ENCODE measurements at places on chromosomes 5 and 9.
A peak's percentile ranks its signal among the peaks of the same experiment; 100 is the strongest.

GRCh38 chr9:22037954-22038690, 29.0 kb upstream of the CDKN2B start:
- no peak for DNase-seq

DNA sequence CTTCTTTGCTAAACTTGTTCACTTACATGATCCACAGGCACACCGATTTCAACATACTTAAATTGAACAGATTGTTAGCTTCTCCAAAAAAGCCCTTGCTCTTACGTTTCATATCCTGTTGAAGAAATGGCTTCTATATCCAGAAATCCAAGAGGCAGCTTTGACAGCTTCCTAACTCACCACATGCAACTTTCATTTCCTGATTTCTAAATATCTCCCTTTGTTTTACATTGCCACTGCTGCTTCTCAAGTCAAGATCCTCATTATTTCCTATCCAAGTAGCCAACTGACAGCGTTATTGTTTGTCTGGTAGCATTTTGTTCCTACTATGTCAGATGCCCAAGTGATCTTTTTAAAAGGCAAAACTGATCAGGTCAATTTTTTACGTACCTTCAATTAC, 913.2 kb upstream of the TYRP1 start:
- no peak for DNase-seq

- DNase-seq, result no peak
Measured at GRCh38 chr5:2877522-2877921, 126.0 kb upstream of the IRX2 start.

GRCh38 chr5:151023047-151023615, 2.7 kb downstream of the GPX3 start:
- DNase-seq, result no peak

DNA sequence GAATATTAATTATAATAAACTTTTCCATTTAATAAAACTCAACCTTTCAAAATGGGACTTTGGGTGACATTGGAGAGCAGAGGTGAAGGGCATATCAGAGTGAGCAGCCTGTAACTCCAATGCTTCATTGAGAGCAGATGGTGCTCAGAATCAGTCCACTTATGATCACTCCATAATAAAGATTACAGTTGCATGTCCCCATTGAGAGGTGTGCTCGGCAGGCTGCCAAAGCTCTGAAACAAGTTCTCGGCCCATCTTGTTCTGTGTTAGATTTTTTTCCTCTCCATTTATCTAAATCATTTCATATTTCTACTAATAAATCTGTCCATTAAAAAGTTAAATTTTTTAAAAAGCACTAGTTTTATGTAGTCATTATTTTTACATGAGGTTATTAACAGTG, 1786.4 kb upstream of the WWC1 start:
- no peak for DNase-seq

DNA sequence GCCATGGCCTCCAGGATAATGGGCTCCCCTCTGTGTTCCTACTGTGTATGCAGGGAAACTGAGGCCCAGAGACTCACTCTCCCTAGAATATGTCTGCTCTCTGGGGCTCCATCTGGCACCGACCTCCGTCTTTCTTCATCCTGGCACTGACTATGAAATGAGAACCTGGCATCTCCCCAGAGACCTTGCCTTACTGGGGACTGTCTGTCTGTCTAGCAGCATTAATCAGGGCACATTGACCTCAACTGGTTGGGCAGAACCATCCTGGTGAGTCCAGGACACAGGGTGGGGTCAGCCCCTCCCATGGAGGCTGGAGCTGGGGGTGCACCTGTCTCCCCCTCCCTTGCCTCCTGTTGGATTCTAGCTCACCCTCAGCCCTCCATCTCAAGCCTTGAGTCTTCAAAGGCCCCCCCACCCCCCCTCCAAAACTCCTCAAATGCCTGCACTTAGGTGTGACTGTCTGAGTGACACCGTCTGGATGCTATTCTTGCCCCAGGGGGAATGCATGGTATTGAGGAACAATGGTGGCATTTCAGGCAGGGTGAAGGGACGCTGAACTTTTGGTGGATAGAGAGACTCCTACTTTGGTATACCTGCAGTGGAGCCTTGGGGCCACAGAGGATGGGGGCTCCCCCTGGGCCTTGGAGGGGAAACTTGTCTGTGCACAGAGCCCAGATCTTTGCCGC, 12.8 kb upstream of the PITX1 start:
- DNase-seq, result no peak

GRCh38 chr9:87731321-87731720, 5.4 kb downstream of the CTSL start:
- no peak for DNase-seq

DNA sequence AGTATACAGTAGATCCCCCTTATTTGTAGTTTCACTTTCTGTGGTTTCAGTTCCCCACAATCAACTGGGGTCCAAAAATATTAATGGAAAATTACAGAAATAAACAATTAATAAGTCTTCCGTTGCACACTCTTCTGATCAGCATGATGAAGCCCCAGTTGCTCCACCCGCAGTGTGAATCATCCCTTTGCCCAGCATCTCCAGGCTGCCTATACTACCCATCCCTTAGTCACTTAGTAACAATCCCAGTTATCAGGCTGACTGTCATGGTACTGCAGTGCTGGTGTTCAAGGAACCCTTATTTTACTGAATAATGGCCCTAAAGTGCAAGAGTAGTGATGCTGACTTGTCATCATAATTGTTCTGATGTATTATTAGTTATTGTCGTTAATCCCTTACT, 28.9 kb downstream of the SHC3 start:
- no peak for DNase-seq

- no peak for DNase-seq
Measured at GRCh38 chr9:111815285-111816070, 20.7 kb upstream of the SHOC1 start.

DNA sequence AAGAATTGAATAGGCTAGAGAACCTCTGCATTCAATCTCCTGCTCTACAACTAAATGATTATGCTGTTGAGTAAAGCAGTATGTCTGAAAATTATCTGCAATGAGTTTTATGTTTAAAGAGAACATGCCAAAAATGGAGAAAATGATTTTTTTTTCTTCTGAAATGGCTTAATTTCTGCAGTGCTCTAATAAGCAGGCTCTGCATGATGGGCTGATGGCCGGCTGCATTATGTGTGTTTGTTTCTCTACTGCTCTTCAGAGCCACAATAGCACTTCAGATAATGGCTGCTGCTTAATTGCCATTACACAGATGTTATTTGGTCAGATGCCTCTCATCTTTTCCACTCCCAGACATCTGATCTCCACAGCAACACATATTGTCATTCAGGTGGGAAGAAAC, 286.4 kb upstream of the DMAC1 start:
- no peak for DNase-seq

DNA sequence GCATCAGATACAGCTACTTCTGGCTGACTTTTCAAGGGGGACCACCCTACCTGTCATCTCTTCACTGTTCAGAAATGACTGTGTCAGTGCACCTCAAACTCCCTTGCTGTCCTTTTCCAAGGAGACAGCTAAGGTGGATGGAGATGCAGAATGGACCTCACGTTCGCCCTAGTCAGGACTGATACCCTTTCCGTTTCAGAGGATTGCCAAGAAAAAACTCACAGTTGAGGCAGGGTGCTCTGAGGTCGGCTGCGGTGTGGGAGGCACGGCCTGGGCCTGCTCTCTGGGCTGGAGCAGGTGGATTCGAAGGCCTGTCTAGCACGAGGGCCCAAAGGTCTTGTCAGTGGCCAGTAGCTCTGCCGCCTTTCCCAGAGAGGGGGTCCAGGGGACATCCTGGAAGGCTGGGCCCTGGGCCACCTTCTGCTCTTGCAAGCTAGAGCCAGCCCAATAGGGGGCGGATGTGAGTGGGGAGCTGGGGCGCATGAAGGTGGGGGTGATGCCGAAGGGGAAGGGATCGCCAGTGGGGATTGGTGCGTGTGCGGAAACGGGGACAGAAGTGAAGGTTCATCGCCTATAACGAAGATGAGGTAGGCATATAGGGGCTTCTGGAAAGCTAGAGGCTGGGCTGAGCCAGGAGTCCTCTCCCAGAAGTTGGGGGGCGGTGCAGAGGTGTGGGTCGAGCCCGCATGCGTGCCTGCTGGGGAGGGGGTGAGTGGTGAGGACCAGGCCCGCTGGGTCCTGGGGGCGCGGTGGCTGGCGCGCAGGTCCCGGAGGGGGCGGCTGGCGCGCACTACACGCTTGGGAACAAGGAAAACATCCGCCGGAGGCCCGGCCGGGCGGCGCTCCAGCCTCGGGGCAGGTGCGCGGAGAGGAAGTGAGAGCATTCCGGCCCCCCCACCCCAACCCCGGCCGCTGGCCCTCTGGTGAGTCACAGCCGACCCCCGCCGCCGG, 2.5 kb upstream of the MSMP start:
- peak; percentile 67 for DNase-seq

DNA sequence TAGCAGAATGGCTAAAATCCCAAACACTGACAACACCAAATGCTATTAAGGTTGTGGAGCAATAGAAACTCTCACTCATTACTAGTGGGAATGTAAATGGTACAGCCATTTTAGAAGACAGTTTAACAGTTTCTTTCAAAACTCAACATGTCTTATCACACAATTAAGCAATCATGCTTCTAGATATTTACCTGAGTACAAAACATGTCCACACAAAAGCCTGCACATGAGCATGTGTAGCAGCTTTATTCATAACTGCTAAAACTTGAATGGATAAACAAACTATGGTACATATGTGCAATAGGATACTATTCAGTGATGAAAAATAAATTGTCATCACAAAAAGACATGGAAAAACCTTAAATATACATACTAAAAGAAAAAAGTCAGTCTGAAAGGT, 31.5 kb downstream of the SLC25A46 start:
- no peak for DNase-seq

GRCh38 chr5:169742771-169743296, 105.8 kb downstream of the DOCK2 start:
- DNase-seq, result no peak

DNA sequence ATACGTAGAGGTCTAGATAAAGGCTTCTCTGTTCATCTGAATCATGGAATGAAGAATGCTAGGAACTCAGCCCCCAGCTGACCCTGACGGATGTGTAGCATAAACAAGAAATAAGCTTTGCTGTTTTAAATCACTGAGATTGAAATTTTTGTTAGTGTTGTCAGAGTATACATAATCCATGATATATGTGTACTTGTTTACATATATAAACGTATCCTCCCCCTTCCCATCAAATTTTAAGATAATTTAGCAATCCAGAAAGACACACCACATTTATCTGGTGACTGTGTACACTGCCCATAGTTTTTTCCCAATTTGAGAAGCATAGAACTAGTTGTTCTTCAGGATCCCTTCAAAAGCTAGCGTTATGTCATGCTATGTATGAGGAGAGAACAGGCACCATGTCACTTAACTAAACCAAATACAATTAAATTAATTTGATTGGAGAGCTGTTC, 80.8 kb upstream of the OSMR start:
- no peak for DNase-seq

GRCh38 chr9:113509463-113509862, 45.9 kb downstream of the RGS3 start:
- DNase-seq, result no peak

GRCh38 chr9:119195521-119195920, 173.7 kb downstream of the BRINP1 start:
- no peak for DNase-seq

- DNase-seq, result no peak
Measured at GRCh38 chr5:175700991-175701390, 43.1 kb downstream of the HRH2 start.

GRCh38 chr9:98054376-98054951, 2.1 kb upstream of the NANS start:
- no peak for DNase-seq

DNA sequence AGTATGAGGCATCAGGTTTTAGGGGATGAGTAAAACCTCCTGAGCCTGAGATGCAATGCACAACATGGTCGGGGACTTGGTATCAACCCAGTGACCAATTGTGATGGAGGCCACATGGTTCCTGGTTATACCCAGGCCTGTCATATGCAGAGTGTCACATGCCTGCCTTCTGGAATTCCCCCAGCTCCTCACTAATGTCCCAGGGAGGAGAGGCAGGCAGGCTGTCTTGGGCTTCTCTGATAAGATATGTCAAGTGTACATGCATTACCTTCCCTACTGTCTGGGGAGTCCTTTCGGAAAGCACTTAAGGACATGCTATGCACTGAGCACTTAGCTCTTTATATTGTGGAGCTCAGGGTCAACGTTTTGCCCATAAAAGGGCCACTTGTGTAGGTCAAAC, 14.2 kb upstream of the PALM2AKAP2 start:
- no peak for DNase-seq

- DNase-seq, result no peak
Measured at GRCh38 chr5:98492258-98492657, 281.2 kb upstream of the RGMB start.

- DNase-seq, result no peak
Measured at GRCh38 chr5:127650022-127650421, 1.1 kb downstream of the CTXN3 start.

DNA sequence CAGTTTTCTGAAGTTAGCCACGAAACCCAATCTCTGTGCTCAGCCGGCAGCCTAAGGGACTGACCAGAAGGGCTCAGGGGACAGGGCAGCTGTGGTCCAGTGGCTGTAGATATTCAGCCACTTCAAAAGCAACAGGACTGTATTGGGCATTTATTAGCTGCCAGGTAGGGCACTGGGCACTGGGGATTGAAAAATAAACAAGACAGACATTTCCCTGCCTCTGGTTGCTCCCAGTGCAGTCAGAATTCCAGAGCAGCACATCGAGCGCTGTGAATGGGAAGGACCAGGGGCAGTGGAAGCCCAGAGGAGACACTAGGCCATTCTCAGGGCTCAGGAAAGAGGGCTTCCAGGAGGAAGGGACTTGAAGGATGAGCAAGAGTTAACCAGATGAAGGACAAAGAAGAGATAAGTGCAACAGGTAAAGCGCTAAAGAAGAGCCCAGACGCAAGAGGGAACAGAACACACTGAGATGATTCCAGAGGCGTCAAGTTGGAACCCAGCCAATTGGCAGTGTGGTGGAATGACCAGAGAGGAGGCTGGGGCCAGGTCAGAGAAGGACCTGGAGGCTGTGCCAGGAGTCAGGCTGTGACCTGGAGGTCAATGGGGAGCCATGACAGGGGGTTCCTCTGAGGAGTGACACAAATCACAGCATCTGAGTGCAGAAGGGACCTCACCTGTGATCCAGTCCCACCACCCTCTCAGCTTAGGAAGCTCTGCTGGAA, 122.5 kb upstream of the ZNF618 start:
- DNase-seq, result no peak

GRCh38 chr5:56207537-56207936, 25.6 kb downstream of the ANKRD55 start:
- no peak for DNase-seq

DNA sequence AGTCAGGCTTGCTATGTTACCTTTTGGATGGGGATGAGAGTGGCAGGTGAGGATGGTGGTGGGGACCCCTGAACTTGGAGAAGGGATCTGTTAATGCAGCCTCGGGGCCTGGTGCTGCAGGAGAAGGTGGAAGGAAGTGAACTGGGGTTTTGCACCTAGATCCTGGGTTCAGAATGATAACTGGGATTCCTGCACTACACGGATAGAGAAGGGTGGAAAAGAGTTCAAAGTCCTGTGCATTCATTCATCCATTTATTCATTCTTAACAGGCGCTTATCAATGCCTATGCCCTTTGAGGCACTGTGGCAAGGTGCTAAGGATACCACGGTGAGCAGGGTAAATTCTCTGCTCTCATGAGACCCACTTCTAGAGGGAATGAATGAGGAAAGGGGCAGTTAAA, 41.7 kb upstream of the TJP2 start:
- DNase-seq, result no peak

Data from stimulated activated CD8-positive, alpha-beta memory T cell treated with anti-CD3 and anti-CD28 coated beads, Interleukin-15, amount 100 ng/mL, for 1 hour (primary cell).